ENCODE measurements at places on chromosomes 13 and 19. TPM values are rescaled to one million over a fixed set of nuclear protein-coding genes. Genes with fewer than 3 reads are reported as not detected.

DNA sequence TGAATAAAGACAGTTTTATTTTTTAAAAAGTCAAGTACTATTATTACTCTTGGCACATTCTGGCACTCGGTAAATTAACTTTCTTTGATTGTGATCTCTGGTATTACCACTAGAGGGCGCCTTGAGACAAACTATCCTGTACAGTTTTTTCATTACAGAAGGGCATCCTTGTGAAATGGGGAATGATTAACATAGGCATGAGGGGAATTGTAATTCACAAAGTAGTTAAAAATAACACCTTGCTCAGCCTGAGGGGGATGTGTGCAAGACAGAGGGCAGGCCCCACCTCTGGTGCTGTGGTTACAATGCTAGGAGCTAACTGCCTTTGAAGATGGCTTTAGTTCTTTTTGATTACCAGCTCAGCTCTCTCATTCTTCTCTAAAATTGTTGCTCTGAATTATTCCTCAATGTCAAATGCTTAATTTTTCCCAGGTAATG is 24.2 kb upstream of the C1QTNF9B start:
- DNase-seq: no peak

- no peak for DNase-seq
These were observed 4.3 kb upstream of the USF2 start for GRCh38 chr19:35264268-35265125.

GRCh38 chr19:32471095-32471494 is 65.5 kb downstream of the DPY19L3 start:
- no peak for DNase-seq

The SLC8A2 gene
- not detected for total RNA-seq

The CGB5 gene
- not detected for total RNA-seq

The CRX gene
- not detected for total RNA-seq
